AG10803 (cell line): ENCODE measurements at places on chromosomes 13 and 19.

DNA sequence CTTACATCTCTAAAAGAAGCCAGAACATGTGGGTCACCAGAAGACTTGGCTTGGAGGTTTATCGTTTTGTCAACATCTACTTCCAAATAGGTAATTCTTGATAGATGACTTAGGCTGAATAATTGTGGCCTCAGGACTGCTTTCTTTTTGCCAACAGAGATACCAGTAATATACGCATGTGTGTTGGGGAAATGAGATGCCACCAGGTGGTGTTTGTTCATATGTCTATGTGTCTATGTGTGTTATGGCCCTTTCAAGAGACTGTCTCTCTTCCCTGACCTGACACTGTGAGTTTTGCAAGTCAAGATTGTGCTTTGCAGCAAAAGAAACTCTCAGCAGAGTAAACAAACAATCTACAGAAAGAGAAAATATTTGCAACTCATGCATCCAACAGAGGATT lies 31.6 kb upstream of the METTL21C start:
- DNase-seq = no peak

DNA sequence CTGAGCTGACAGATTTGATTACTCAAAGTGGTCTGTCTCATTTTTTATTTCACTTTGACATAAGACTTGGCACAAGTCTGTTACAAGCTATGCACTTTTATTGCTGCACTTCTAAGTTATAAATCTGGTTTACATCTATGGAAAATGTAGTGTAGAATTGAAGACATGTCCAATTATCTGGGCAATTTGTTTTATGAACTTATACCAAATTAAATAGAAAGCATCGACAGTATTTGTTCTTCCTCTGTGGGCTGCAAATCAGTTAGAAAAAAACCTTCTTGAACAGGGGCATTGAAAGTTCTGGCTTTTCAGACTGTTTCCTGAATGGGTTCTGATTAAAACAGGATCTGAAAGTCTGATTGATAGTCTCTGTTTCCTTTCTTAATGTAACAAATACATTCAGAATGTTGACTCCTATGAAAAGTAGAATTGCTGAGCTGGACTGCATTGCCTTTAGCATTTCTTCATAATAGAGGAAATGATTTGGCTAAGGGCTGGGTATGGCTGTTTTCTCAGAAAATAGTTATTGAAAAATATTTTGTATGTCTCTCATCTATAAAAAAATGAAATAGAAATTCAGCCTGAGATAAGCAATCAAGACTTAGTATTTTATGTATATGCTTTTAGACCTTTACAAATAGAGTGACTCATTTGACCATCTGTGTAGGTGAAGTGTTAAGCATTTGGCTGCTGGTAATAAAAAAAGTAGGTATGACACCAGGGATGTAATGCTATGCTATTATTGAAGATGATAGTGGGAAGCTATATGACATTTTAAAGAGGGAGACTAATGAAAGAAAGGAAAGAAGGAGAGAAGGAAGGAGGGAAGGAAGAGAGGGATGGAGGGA lies 210.9 kb upstream of the SPRY2 start:
- no peak for DNase-seq

GRCh38 chr13:46113596-46113995 lies 8.8 kb upstream of the CPB2 start:
- DNase-seq = no peak

- peak; percentile 71 for DNase-seq
These were observed 366.6 kb downstream of the DNAJC15 start for GRCh38 chr13:43389983-43390382.

DNA sequence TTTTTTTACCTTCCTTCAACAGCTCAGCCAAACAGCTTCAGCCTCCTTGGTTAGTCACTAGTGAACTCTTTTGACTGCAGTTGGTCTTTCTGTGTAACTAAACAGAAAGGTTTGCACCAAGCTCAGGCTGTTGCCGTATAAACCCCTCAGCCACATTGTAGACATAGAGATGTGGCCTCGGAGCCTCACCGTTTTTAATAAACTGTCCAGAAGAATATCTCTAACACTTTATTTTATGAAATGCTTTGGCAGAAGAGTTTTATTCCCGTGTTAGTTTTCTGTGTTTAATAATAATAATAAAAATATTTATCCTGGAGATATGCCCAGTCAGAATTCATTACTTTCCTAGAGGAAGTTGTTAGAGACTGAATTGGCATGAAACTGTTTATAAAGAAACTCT lies 171.7 kb upstream of the MAB21L1 start:
- peak; percentile 11 for DNase-seq

- no peak for DNase-seq
These were observed 306.9 kb upstream of the KLHL1 start for GRCh38 chr13:70415136-70415535.

DNA sequence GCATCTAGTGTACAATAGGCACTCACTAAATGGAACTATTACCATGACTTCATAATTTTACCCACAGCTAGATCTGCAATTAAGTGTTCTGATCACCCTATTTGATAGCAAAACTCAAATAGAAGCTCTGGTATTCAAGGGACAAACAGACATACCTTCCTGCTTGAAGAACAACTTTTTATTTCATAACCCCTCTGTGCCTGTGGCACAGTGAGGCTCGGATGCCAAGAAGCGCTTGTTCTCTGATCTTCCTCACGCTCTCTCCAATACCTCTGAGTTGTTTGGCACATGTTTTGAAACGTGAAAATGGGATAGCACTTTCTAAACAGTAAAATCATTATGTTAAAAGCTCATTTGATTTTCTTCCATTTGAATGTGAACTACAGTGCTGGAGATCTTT lies 232.0 kb downstream of the KLF5 start:
- DNase-seq = no peak

- DNase-seq = peak; percentile 99
These were observed 21.3 kb downstream of the ZNF77 start for GRCh38 chr19:2923510-2923909.
